ENCODE measurements at places on chromosomes 7 and 10. TPM values are rescaled to one million over a fixed set of nuclear protein-coding genes. Genes with fewer than 3 reads are reported as not detected.

CNNM1 gene
- 0.11 TPM for total RNA-seq

MYOF gene
- 400 TPM for total RNA-seq

CHST15 gene
- 73.6 TPM for total RNA-seq

OR9A2 gene
- 0.22 TPM for total RNA-seq

ITGB8 gene
- 41.0 TPM for total RNA-seq

PPP1R17 gene
- total RNA-seq = not detected

PRKG1 gene
- total RNA-seq = 16.5 TPM

EN2 gene
- total RNA-seq = not detected

ADIRF gene
- 50.6 TPM for total RNA-seq

MBL2 gene
- not detected for total RNA-seq

FAM200A gene
- total RNA-seq = 9.9 TPM

KCNH2 gene
- total RNA-seq = 1.7 TPM

CDC14C gene
- total RNA-seq = 0.22 TPM

ATG9B gene
- total RNA-seq = not detected

PILRA gene
- total RNA-seq = not detected

GATAD1 gene
- 41.6 TPM for total RNA-seq

STEAP2 gene
- total RNA-seq = 24.8 TPM

STMP1 gene
- total RNA-seq = 35.9 TPM

NPTX2 gene
- total RNA-seq = 0.43 TPM

CHN2 gene
- total RNA-seq = not detected

NKX2-3 gene
- not detected for total RNA-seq

SLC16A12 gene
- not detected for total RNA-seq

ABCB4 gene
- total RNA-seq = 0.65 TPM

RSPH10B gene
- total RNA-seq = 0.13 TPM

PSMG3 gene
- total RNA-seq = 24.8 TPM

TUBB8 gene
- not detected for total RNA-seq

ATOH7 gene
- not detected for total RNA-seq

NKX6-2 gene
- total RNA-seq = not detected

GIMAP6 gene
- total RNA-seq = not detected

XRCC2 gene
- total RNA-seq = 1.4 TPM

KIAA1217 gene
- 17.0 TPM for total RNA-seq

IL15RA gene
- total RNA-seq = 3.3 TPM

PRRT4 gene
- total RNA-seq = 0.11 TPM

PNLIPRP3 gene
- not detected for total RNA-seq

GJD4 gene
- total RNA-seq = 0.22 TPM

SGCE gene
- total RNA-seq = 31.2 TPM

All from articular chondrocyte of knee joint (primary cell).